Germinal center (tissue), 1 donor: ENCODE measurements at places on chromosomes 3 and 15.

- DNase-seq, result peak; percentile 8
Observed at GRCh38 chr3:8441969-8442559, 59.6 kb upstream of the LMCD1 start.

DNA sequence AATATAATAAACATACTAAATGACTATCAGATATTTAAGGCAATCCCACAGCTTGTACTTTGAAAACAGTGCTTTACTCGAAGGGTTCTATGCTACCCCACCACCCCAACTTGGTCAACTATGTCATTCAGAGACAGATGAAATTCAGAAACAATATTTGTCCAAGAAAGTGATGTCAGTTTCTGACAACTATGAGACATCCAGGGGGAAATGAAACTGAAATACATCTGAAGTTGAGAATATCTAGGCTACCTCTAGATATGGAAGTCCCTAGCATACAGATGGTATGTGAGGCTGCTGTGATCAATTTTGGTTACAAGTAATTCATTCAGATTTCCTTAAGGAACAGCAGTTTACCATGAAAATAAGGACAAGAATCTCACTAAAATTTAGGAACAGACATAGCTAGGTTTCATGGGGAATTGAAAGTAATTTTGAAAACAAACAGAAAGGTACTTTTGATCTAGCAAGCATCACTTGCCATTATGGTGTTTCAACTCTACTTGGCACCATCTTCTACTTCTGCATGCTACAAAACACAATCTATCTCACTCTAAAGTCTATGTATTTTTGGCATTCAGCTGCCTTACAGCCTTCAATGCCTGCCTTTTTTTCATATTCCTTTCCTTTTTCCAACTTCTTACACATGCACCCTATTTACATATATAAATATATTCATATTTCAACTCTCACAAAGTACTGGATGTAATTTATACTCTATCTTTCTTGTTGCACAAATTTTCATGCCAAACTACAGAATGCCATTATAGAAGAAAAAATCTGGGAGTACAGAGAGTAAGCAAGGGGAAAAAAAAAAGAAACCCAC lies 21.7 kb downstream of the ATG3 start:
- DNase-seq, result no peak

- no peak for DNase-seq
Observed at GRCh38 chr3:138775254-138775595, 59.5 kb downstream of the PIK3CB start.

- no peak for DNase-seq
Observed at GRCh38 chr3:182201456-182202168, 489.9 kb downstream of the SOX2 start.

DNA sequence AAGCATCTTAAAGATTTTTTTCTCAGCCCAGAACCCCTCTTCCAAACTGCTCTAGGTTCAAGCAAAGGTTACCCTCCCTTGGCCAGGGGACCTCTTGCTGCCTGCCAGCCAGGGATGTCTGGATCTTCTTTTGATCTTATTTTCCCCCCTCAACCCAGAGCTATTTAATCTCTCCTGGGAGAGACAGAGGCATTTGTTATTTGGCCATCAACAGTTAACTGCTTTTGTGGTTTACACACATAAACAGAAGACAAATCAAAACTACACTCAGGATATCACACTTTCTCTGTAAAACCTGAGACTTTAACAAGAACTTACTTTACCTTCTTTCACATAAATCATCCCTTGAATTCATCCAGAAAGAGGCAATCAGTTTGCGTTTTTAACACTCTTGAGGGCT lies 272.5 kb downstream of the THSD4 start:
- no peak for DNase-seq

GRCh38 chr3:116032176-116032575 lies 408.9 kb downstream of the GAP43 start:
- no peak for DNase-seq

GRCh38 chr15:69685512-69686452 lies 233.2 kb downstream of the RPLP1 start:
- no peak for DNase-seq

- DNase-seq, result no peak
Observed at GRCh38 chr3:142857056-142857455, 31.8 kb downstream of the PCOLCE2 start.

GRCh38 chr3:36937492-36937891 lies 7.4 kb downstream of the TRANK1 start:
- no peak for DNase-seq

DNA sequence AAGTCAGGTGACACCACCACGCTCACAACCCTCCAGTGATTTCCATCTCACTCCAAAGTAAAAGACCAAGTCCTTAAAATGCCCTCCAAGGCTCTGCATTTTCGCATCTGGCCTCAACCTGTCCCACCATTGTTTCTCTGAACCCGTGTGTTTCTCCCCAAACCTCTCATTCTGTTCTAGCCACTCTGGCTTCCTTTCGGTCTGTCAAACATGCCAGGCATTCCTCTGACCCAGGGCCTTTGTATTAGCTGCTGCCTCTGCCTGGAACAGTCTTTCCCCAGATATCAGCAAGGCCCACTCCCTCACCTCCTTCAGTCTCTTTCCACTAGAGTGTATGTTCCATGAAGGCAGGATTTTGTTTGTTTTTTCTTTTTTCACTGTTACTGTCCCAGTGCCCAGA lies 16.0 kb downstream of the MAP2K5 start:
- no peak for DNase-seq

- no peak for DNase-seq
Observed at GRCh38 chr3:126477061-126477380, 1.3 kb upstream of the ZXDC start.

GRCh38 chr3:38842266-38842965 lies 26.4 kb upstream of the SCN10A start:
- DNase-seq, result no peak

GRCh38 chr3:53483821-53484220 lies 10.6 kb upstream of the CACNA1D start:
- no peak for DNase-seq

DNA sequence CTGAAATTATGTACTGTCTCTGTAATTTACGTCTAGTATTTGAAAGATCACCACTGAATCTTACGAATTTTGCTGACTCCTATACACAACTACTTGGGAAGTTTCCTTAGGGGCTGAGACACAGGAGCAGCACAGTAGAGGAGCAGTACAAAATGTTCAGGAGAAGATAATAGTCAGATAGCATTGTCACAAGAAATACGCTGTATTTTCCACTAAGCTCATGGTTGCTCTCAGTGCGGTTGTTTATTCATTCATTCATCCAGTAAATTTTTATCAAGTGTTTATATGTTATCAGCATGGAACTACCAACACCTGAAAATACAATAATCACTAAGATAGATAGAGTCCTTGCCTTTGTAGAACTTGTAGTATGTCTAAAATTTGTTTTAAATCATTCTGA lies 34.5 kb downstream of the ALCAM start:
- DNase-seq, result no peak

DNA sequence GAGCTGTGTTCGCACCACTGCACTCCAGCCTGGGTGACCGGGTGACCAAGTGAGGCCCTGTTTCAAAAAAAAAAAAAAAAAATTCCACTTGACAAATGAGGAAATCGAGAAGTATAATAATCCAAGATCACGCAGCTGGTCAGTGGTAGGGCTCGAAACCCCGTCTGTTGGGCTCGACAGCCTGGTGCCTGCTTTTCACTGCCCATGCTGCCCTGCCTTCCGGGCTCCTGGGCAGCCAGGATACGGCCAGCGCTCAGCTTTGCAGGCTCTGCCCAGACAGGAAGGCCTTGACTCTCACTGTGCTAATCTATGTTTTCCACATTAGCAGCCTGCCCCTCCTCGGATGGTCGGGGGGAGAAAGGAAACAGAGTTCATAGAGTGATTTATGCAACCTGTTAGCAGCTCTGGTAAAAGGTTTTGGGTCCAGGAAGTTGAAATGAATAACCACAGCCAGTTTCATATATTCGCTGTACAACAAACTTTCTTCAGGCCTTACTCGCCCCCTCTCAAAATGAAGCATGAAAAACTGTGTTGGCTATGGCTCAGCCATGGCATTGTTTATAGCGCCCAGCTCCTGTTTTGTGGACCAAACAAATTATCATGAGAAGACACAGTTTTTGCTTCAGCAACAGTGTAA lies 108.8 kb downstream of the XXYLT1 start:
- no peak for DNase-seq

GRCh38 chr15:87604857-87605446 lies 651.6 kb downstream of the NTRK3 start:
- no peak for DNase-seq

DNA sequence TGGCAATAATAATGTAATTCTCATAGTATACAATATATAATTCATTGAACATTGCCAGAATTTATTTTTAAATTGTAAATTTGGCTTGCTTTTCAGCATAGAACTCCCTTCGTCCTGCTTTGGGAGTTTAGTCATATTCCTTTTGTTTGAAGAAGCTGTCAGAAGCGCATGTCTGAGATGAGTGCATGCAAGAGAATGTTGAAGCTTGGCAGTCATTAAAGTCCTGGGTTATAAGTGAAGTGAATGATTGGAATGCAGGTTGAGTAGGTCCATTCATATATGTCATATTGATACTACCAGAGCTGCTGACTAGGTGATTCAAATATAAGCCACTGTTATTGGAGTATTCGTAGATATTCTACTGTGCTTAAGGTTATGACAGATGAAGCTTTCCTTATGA lies 243.6 kb upstream of the MDFIC2 start:
- DNase-seq, result no peak

DNA sequence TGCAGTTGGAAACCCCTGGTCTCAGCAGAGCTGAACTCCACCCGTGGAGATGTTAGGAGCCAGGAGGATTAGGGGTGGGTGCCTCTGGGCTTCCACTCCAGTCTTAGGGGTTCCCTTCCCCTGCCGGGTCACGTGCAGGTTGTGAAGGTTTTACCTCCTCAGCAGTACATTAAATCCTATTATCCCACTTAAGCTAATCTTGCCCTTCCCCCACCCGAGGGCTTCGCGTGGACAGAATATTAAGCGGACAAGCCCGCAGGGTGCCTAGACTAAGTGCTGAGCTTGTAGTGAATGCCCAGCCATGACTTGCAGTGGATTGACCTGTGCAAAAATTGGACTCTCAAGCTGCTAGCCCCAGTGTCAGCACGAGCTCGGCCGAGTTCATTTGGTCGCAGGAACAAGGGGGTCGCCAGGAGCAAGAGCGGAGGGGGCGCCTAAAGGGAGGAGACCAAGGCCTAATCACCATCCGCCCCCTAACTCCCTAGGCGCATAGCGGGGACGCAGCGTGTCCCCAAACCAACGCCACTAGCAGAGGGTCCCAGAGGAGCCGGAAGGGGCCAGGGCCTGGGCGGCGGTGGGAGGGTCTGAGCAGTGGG lies 498 bp upstream of the SEMA4B start:
- no peak for DNase-seq

DNA sequence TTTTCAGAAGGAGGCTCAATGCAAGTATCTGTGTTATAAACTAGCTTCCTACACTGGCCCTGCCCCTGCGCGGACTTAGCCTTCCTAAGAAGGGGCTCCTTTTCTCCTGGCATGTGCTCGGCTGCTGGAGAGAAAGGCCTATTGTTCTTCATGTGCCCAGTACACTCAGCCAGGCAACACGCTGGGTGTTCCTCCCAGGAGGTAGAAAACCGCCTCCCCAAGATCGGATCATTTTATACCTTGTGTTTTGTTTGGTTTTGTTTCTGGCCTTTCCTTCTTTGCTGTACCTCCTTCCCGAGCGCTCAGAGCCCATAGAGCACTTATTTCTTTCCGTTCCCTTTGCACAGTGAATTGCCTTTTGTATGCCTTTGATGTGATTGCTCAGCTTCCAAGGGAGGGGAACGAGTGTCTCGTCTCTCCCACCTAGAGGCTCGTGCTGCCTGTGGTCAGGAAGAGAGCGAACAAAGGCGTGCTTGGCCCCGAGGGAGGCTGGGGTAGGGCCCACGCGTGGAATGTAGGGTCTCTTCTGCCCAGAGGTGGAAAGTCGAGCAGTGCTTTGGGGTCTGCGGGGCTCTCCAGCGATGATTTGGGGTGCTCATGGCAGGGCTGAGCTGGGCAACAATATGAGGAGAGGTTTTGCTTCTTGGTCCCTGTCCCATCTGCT lies 30.0 kb downstream of the CCNL1 start:
- DNase-seq, result no peak

- peak; percentile 75 for DNase-seq
Observed at GRCh38 chr3:32460031-32460749, 42.5 kb downstream of the CMTM6 start.

DNA sequence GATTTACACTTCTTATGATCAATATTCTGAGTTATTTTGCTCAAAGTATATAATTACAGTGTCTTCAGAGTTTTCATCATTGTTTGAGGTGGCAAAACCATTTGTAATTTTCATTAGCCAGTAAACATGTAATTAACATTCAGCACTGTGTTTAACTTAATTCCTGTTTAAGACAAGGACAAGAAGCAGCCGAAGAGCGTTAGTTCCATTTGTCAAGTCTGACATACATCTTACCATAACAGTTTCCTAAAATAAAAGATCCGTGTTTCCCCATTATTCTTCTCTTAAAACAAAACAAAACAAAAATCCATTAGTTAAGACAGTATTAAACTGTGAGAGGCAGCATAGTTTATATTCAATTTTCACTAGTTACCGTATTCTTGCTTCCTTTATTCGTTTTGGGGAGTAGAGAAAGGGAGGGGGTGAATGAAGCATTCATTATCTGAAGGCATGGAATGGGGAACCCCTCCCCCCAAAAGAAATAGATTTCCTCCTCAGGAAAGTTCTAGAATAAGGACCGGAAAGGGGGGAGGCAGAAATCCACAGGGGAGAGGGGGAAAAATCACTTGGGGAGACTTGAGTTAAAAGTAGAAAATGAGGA lies 5.5 kb upstream of the NR2F2 start:
- DNase-seq, result no peak

DNA sequence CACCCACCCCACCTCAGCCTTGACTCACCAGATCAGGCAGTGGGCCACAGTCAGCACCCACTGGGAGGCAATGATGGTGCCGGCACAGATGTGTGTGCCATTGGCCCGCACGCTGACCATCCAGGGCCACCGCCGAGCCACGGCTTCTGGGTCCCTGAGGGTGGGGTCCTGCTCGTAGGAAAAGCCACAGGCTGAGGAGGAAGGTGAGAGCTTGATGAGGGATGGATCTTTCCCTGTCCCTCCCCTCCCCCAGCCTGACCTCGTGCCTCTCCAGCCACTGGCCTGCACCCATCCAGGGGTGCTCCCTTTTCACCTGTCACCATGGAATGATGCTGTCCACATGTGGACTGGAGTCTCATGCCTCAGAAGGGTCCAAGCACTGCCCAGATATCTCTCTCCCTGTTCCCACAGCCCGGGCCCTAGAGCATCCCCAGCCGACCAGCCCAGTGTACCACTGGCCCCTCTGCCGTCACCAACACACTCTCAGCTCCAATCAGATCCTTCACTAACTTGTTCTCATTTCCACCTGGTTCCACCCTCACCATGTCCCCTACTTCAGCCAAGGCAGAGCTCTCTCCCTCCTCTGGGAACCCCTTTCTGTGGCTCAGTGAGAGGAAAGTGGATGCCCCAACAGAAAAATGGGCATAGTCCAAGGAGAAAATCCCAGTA lies 2.0 kb downstream of the PRSS50 start:
- DNase-seq, result no peak
